ENCODE measurements at places on chromosomes 2 and 18.

DNA sequence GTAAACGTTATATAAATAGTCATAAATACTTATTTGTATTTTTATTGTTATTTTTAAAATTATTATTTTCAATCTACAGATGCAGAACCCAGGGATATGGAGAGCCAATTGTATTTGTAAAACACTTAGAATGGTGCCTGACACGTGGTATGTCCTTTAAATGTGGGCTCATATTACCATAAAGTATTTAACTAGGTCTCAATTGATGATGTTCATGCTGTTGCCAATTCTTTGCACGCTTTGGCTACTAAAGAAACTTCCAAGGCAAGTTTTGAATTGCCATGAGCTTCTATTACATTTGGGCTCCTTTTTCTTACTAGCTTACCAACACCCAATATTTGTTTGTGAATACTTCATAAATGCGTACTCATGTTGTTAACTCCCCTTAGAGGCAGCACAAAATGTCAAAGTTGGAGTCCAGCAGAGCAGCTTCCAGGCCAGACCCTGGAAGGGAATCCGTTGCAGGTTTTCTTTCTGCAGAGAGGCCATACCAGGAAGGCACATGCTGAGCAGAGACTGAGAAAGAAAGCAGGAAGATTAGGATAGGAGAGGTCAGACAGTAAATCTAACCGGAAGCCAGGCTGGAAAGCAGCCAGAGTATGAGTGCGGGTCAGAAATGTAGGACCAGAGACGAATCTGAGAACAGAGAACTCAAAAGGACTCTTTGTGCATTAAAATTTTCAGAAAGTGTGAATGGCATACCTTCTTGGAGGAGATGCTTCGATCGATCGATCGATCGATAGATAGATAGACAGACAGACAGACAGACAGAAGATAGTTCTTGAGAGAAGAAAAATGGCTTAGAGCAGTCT lies 4.2 kb upstream of the NOSTRIN start:
- DNase-seq = no peak

DNA sequence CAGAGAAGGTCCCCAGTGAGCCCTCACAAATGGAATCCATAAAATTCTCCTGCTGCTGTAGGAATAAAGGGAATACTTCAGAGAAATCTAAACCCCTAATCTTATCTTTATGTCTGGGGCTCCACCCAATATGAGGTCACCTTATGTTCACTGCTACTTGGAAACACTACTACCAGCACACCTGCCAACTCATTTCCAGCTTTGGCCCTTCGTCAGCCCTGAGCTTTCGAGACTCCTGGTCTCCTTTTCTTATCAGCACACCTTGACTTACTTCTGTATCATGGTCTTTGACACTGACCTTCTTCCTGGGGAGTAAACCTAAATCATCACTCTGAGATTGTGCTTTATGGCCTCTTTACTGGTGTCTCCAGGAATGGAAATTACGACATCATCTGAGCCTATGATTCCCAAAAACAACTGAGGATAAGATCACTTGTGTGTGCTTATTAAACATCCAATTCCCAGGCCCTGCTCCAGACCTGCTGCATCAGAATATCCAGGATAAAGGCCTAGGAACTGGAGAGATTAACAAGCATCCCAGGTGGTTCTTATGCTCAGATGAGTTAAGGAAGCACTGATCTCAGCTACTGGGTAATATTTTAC lies 22.2 kb upstream of the ASNSD1 start:
- DNase-seq = no peak

DNA sequence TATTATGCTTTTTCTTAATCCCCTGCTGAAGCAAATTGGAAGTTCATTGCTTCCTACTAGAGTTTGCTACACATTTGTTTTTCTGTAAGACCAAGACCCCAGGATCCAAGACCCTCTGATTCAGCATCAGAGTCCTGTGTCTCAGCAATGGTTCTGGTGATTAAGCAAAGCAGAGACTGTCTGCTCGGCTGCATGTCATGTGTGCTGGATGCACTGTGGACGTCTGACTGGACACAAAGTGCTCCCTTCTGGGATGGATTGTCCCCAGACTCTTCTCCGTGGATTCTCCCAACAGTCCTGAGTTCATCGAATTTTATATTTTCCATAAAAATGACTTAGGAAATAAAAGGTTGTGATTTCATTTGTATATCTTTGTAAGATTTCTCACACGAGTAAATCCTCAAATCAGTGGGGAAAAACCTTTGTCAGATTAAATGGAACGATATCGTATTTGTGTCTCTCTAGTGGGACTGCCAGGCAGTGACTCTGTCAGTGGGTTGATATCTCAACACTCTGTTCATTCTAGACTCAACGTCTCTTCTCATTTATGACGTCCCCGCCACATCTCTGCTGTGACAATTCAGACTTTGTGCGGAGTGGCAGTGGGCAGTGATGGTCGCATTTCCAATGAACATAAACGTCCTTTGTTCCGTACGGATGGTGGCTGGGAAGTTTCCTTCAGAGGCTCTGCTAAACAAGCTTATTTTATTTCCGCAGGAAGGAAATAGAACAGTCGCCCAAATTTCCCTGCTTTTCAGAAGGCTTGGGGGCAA lies 58.6 kb downstream of the NCAPH start:
- DNase-seq = no peak

DNA sequence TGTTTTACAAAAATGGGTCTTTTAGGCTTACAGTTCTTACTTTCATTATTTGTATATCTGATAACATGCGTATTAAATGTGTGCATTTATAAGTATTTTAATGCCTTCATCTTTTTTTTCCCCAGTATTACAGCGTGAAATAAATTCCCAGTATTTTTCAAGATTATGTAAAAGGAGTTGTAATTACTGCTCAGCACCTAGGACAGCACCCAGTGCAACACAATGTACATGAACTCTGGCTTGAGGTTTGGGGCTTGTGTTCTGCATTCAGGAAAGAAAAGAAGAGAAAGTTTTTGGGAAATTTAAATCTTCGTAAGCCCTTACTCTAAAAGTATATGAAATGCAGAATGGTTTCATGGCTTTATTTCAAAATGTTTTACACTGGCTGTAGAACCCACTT lies 16.7 kb downstream of the ZNF638 start:
- no peak for DNase-seq

- no peak for DNase-seq
Measured at GRCh38 chr2:111945444-111946293, 47.3 kb downstream of the MERTK start.

- DNase-seq = no peak
Measured at GRCh38 chr2:222545823-222546795, 109.8 kb downstream of the FARSB start.

- DNase-seq = no peak
Measured at GRCh38 chr2:5696945-5697521, 4.8 kb downstream of the SOX11 start.

DNA sequence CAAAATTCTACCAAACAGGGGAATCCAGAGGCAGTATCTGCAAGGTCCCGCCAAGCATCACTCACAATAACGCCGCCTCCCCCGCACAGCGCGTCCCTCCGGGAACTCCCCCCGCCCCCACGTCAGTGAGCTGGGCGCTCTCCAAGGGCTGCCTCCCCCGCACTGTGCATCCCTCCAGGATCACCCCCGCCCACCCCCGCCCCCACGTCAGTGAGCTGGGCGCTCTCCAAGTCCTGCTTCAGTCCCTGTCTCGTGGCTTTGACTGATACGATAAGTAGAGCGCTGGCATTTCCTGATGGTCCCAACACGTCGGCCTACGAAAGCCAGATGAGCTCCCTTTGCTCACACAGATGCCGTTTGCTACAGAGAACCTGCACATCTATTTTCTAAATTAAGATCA lies 130.7 kb upstream of the TPO start:
- DNase-seq = no peak

DNA sequence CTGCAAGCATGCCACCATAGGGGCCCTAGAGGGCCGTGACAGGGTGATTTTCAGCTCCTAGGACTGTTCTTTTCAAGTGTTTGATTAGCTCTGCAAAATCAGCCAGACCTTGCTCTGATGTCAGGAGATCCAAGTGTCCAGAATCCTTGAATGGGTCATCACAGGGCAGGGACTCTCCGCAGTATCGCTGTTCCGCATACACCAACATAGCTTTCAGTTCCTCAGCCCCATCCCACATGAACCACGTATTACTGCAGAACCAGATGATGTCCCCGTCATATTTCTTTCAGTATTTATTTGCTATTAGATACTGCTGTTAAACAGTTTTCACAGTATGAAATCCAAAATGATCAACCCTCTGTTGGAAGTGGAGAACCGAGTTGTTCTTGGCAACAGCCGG lies 46.6 kb upstream of the RFX8 start:
- DNase-seq = no peak

GRCh38 chr2:111116843-111117597 lies 3.7 kb upstream of the BCL2L11 start:
- no peak for DNase-seq
